ENCODE measurements at places on chromosomes 3 and 15.
A peak's percentile ranks its signal among the peaks of the same experiment; 100 is the strongest.

- DNase-seq = no peak
These were observed 25.3 kb upstream of the ZNF770 start for GRCh38 chr15:35013370-35013769.

DNA sequence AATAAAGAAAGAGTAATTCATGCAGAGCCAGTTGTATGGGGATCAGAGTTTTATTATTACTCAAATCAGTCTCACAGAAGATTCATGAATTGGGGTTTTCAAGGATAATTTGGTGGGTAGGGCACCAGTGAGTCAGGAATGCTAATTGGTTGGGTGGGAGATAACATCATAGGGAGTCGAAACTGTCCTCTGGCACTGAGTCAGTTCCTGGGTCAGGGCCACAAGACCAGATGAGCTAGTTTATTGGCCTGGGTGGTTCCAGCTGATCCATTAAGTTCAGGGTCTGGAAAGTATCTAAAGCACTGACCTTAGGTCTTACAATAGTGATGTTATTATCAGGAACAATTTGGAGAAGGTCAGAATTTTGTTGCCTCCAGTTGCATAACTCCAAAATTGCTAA, 998.6 kb upstream of the EPHA6 start:
- no peak for DNase-seq

DNA sequence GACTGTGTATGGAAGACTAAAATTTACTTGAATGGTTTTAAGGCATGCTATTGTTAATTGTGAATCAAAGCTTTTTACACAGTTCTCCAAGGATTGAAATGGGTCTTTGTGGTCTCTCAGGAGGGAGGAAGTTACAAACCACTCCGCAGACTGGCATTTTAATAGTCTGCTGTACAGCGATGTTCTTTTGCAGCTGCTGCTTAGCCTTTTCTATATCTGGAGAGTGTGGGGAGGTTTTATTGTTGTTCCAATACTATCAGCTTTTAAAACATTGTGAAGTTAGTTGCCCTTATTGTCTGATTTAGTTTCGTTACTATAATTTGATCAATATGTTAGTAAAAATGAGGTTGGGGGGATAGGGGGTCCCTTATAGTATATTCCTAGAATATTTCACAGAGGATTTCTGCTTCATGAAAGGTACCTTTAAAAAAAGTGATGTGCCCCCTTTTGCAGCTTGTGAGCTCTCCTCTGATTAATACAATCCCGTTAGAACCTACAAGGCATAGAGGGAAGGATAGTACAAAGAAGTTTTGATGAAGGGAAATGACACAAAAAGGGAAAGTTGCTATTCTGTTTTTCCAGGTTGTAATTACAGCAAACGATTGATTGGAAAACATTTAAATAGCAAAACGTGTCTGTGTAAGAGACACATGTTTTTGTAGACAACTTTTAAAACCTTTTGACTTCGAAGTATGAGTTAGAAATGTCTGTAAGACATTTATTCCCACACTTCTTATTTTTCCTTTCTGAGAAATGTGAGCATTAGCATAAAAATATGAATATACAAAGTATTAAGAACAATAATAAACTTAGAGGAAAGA, 158.3 kb upstream of the CGNL1 start:
- DNase-seq = no peak

DNA sequence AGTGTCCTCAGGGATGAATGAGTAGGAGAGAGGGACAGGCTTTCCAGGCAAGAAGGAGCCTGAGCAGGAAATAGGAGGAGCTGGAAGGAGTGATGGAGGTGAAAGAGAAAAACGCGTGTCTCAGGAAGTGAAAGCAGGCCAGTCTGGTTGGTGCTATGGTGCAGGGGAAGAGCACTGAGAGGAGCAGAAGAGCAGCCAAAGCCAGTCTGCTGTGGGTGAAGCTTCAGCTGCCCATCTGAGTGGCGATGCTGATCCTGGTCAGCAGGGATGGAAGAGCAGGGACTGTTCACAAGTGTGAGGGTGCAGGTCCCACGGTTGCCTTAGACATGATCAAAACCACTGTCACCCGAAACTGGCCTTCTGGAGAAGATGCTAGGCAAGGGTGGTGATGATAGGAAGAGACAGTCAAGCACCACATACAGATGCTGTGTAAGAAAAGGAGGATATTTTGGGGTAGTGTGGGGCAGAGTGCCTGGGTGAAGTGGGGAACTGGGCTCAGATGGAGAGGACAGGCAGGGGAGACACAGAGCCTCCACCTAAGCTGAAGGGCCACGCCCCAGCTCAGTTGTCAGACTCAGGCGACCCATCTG, 5.5 kb upstream of the KY start:
- no peak for DNase-seq

DNA sequence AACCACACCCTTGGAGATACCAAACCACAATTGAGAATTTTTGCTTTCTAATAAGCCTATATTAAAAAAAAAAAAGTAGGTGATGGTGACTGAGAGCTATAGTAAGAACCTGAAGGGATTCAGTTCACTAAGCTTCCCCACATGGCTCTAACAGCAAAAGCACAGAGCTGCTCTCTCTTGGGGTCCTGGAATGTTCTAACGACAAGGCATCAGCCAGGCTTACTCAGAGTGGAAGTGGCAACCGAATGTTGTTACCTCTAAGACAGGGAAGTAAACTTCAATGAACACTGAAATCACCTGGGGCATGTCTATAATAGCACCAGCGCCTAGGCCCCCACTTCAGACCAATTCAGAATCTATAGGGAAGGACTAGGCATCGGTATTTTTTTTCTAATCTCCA, 397.7 kb downstream of the MAGI1 start:
- no peak for DNase-seq

- peak; percentile 36 for DNase-seq
These were observed 14.3 kb upstream of the FBXL22 start for GRCh38 chr15:63582718-63583426.

- no peak for DNase-seq
These were observed 117.1 kb upstream of the GOLIM4 start for GRCh38 chr3:168212664-168213285.

DNA sequence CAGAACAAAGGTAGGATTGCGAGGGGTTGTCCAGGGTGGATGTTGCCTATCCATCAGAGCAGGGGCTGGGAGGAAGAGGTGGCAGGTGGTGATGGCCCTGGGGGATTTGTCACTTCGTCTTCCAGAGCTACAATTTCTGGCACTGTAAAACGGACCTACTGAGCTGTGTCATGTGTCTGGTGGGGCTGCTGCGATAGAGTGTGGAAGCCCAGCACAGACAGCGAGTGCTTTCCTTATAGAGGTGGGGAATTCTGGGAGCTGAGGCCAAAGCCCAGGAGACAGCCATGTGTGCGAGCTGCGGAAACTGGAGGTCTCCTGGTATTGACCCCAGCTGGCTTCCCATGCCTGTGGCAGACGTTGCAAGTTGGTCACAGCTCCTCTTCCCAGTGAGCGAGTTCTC, 61.2 kb upstream of the SEC22A start:
- no peak for DNase-seq

GRCh38 chr3:122533931-122534334, 19.2 kb upstream of the KPNA1 start:
- no peak for DNase-seq
